ENCODE measurements at places on chromosomes 4 and X.
A peak's percentile ranks its signal among the peaks of the same experiment; 100 is the strongest.

DNA sequence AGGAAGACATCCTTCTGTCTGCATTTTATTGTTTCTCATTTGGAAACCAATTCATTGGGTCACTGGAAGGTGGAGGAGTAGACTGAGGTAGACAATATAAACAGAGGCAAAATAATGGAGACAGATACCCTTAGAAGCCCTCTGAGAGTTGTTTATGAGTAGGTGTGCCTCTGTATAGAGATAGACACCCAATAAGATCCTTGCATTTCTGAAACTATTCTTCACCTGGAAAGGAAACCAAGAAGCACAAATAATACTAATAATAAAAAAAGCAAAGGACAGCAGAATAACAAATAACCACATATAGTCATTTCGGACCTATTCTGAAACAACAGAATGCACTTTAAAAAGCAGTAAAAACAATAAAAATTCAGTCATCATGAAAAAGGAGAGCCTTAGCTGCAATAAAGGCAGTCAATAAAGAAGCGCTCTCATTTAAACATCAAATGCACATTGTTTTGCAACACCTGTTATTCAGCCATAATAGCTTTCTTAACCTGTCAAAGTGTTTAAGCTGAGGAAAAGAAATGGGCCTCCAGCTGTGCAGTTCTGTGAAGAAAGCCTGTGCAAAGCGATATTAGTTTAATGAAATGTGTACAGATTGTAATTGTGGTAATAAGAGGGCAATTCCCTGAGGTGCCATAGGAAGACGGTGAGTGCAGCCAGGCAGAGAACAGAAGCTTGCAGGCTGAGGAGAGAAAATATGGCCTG is 904.2 kb downstream of the STPG2 start:
- no peak for DNase-seq

GRCh38 chrX:14125462-14125861 is 95.8 kb upstream of the GEMIN8 start:
- DNase-seq: no peak

- no peak for DNase-seq
Observed at GRCh38 chr4:25859429-25860148, 3.2 kb downstream of the SEL1L3 start.

- DNase-seq: no peak
Observed at GRCh38 chr4:149306537-149306936, 509.1 kb downstream of the IQCM start.

- no peak for DNase-seq
Observed at GRCh38 chr4:82611527-82611926, 49.7 kb upstream of the TMEM150C start.

DNA sequence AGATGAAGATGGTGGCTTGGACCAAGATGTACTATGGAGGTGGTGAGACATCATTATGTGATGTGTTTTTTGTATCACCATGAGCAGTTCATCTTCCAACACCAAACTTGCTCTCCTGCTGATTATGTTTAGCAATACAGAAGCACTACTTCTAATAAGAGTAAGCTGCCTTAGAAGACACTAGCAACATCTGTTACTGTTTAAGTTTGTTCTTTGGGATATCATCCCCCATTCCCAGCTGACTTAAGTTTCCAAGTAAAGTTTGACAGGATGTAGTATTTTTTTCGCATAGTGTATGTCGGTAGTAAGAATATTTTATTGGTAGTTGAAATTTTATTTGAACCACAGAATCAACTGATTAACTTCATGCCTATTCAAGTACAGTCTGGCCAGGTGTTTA is 123.5 kb upstream of the BMPR1B start:
- no peak for DNase-seq

DNA sequence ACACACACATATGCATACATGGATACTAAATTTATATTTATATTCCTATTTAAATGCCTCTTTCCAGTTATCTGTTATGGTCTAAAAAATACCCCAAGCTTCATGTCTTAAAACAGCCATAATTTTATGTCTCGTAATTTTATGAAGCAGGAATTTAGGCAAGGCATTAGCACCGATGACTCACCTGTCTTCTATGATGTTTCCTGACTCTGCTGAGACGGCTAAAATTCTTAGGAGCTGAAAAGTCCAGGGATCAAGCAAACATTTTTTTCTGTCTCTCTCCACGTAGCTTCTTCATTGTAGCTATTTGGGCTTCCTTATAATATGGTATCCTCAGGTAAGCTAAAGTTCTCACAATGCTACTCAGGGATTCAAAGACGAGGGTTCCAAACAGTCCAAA is 930.3 kb downstream of the STIM2 start:
- no peak for DNase-seq

DNA sequence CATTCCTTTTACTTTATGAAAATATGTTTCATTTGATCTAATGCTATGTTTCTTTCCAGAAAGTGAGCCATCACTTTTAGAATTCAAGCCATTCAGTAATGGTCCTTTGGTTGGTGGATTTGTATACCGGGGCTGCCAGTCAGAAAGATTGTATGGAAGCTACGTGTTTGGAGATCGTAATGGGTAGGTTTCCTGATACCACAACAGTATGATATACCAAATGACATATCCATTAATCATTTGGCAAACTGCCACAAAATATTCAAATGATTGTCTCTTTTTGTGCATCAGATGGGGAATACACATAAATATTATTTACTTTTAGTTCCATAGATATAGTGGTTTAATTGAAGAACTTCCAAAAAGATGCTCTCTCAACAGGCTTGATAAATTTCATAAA is 68.2 kb downstream of the HHIP start:
- no peak for DNase-seq

DNA sequence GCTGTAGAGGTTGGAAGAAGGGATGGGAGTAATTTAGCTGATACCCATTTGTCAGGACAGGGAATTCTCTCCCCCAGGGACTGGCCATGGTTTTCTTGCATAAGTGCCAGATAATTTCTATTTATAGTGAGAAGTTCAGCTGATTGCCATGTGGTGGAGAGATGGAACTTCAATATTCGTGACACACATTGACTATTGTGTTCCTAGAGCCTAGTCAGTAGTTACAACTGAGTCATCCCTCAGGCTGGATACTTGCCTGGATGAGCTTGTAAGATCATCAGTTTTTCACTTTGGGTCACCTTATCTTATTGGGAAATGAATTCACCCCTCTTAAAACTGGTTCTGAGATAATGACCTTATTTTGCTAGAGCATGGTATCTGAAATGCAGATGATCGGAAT is 32.2 kb downstream of the CFAP299 start:
- no peak for DNase-seq

DNA sequence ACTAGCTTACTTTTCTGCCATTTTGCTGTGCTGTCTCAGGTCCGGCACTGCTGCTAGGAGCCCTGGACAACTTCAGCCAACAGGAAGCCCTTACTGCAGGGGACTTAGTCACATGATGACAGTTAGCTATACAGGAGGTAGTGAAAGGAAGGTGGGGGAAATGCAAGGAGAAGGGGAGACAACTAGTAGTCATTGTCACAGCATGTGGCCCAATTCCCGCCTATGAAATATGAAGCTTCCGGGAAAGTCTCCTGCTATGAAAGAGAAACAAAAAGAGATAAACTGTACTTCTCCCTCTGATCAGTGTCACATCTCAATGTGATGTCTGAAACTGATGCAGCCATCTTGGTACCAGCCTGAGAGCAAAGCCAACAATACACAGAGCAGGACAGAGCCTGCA is 71.6 kb downstream of the AMELX start:
- no peak for DNase-seq

- DNase-seq: no peak
Observed at GRCh38 chr4:187714957-187715356, 280.6 kb upstream of the ZFP42 start.

DNA sequence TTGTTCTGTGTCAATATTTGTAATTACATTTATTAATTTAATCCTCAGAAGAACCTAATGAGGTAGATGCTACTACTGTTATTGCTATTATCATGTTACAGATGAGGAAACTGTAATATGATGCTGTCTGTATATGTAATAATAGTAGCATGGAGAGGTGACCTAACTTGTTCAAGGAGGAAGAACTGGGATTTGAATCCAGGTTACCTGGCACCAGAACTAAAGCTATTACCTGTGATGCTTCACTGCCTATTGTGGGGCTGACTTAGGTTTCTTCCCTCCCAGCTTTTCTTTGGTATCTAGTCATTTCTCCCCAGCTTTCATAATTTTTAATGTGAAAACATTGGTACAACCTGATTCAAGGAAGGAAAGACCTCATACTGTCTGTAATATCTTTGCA is 43.6 kb downstream of the RAPGEF2 start:
- no peak for DNase-seq

DNA sequence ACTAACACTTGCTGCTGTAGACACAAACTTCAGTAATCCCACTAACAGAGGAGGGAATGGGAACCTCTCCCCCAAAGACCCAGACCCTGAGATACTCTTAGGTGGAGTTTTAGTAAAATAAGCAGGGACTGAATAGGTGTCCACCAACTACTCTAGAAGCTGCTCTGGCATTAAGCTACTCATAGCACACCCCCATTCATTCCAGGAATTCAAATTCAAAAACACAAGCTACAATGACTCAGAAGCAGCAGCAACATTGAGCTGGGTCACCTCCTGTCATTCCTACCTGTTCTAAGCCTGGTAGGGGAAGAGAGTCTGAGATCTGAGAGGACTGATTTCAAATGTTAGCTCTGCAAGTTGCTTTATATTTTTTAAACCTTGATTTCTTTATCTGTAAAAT is 135.4 kb upstream of the FRMPD4 start:
- no peak for DNase-seq

DNA sequence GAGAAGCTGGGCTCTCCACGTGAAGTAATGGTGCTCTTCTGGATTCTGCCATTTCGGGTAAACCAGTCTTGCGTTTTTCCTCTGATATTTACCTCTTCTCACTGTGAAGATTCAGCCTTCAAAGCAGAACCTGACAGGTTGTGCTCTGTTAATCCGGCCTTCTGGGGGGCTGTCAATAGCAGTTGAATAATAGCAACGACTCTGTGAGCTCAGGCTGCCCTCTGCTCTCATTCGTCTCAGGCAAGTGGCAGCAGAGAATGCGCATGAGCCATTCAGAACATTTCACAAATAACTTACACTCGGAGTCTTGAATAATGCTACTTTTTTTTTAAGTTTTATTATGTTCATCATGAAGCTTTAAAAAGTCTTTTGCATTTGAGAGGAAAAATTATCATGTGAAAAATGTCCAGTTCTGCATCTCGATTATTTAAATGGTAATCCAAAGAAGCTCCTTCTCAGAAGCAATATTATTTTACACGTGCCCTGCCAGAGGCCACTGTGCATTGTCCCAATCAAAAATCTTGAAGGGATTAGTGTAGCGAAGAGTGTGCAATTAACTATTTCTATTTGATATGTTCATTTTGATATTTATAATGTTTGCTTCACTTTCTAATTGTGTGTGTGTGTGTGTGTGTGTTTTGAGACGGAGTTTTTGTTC is 354.2 kb upstream of the FAT1 start:
- no peak for DNase-seq

DNA sequence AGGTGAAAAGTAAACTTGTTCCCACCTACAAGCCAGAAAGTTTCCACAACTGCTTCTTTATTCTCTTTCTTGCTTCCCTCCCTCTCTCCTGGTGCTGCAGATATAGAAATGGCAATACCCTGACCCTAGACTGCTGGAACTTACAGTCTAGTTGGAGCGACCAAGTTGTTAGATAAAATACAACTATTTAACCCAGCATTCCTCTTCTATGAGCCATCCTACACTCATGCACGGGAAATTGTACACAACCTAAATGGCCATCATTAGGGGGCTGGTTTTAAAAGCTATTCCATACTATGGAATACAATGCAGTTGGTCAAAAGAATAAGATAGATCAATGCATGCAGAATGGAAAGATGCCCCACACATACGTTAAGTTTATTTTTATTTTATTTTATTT is 41.1 kb downstream of the PJA1 start:
- DNase-seq: no peak

DNA sequence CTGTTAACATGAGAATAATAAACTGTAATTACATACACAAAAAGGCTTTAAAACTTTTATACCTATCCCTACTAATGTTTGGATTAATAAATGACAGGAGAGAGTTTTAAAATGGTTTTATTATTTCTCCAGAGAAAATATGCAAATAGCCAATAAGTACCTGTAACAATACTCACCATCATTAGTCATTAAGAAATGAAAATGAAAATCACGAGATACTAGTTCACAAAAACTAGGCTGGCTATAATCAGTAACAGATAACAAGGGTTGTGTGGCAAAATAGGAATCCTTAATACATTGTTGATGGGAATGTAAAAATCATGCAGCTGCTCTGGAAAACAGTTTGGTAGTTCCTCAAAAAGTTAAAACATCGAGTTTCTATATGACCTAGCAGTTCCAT is 25.2 kb upstream of the AP1AR start:
- DNase-seq: no peak

DNA sequence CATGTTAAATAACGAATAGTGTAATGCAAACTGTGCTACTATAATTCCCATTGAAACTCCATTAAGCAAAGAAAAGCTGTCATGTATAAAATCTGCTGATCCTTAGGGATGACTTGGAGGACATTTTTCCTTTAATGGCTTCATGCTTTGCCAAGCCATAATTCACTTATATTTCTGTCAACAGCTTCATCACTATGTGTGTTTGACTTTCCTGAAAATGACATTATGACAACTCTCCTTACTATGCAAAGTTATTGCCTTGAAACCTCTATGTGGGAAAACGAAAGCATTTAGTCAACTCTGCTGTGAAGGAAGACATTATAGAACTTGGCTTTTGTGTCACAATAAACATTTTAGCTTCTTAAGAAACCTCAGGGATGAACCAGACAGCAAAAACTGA is 210.5 kb downstream of the GRXCR1 start:
- DNase-seq: no peak

GRCh38 chrX:153651540-153652079 is 4.6 kb downstream of the DUSP9 start:
- DNase-seq: no peak

DNA sequence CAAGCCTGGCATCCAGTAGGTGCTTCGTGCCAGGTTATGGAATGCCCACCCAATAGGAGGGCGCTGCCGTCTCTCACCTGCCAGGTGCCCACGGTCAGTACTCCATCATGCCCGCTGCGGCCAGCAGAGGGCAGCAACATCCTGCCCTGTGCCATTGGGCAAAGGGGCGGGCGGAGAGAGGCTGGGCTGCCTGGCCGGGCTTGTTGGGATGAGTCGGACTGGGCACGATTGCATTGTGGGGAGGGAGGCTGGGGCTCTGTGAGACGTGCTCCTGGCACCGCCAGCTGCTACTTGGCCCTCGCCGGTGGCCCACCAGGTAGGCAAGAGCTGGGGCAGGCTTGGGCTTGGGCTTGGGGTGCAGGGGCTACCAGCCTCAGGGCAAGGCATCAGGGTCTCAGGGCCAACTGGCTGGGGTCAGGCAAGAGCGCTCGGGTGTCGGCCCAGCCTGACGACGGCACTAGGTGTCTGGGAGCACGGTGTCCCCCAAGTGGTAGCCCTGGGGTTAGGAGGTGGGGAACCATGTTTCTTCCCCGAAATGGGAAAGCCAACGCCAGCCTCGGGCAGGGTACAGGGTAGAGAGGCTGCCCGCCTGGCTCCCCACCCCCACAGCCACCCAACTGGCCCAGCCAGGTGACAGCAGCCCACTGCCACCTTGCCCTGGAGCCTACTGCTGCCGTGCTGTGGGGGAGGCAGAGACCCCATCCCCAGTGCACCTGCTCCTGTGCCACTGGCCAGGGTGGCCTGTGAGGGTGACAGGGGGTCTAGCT is at the start of gene PLXNB3:
TSS of gene PLXNB3 (plus strand) at position 261 of the 767 bp plus-strand sequence. CDS start 1,287 bp downstream, outside the sequence.
- peak; percentile 65 for DNase-seq

- no peak for DNase-seq
Observed at GRCh38 chr4:85050736-85051135, 84.2 kb upstream of the WDFY3 start.

- no peak for DNase-seq
Observed at GRCh38 chr4:107252571-107252970, 216.5 kb upstream of the DKK2 start.
